ENCODE measurements at places on chromosomes 11 and 22.

- no peak for DNase-seq
These were observed at the start of gene KRTAP5-10 for GRCh38 chr11:71565263-71565662. Gene KRTAP5-10 (plus strand): TSS chr11:71565563. CDS start chr11:71565588, 25 bp downstream.

DNA sequence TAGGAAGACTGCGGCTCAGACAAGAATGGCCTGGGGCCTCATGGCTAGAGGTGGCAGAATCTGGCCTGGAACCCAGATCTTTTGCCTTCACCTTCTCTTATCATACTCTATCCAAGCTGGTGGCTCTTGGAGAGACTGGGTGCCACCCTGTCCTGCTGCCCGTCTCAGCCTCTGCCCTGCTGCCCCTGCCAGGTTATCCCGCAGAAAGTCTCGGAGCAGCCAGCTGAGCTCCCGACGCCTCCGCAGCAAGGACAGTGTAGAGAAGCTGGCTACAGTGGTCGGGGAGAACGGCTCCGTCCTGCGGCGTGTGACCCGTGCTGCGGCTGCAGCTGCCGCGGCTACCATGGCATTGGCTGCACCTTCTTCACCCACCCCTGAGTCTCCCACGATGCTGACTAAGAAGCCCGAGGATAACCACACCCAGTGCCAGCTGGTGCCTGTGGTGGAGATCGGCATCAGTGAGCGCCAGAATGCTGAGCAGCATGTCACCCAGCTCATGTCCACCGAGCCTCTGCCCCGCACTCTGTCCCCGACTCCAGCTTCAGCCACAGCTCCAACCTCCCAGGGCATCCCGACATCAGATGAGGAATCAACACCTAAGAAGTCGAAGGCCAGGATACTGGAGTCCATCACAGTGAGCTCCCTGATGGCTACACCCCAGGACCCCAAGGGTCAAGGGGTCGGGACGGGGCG, 5.9 kb downstream of the INCENP start:
- no peak for DNase-seq

DNA sequence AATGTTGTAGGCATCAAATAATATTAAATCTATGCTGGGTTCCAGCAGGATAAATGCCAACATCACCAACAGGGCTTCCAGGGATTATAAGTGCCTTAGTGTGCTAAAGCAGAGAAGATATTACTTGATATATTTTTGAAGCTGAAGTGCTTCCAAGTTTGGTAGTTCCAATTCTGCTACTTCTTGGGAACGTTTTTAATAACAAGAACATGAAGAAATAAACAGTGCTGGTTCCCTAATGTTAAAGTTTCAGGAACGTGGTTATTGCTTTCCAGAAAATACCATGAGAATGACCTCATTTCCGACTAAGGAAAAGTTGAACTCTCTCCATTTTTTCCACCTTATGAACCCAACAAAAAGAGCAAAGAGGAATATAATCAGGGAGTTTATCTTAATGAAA, 4.6 kb upstream of the RNF185 start:
- DNase-seq, result no peak

DNA sequence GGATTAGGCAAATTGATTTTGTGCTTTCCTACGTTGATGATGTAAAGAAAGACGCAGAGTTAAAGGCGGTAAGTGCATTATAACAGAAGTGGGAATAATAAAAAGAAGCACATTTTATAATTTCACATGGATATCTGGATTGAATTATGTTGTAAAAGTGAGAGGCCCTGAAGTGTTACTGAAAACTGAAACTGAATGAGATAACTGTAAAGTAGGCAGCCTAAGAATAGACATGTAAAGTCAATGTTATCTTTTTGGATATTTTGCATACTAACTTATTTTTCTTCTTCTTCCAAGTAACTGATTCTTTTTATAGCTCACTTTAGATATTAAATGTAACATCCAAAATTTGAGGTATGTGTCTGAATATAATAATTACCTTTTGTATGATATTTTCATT, 28.3 kb downstream of the ANO5 start:
- no peak for DNase-seq

GRCh38 chr11:125586623-125587022, 6.0 kb upstream of the STT3A start:
- DNase-seq, result no peak

- no peak for DNase-seq
These were observed at the start of gene PVALB for GRCh38 chr22:36816636-36817524. Gene PVALB (minus strand): TSS chr22:36817035. CDS start chr22:36817005, 30 bp downstream.

- DNase-seq, result no peak
These were observed 98.9 kb downstream of the TRIM29 start for GRCh38 chr11:120039039-120039438.

- DNase-seq, result no peak
These were observed 2.6 kb downstream of the CACNG2 start for GRCh38 chr22:36700711-36701670.

- no peak for DNase-seq
These were observed 16.9 kb upstream of the SLC3A2 start for GRCh38 chr11:62863687-62864335.

- DNase-seq, result no peak
These were observed 8.1 kb downstream of the KRTAP5-5 start for GRCh38 chr11:1637628-1638027.

DNA sequence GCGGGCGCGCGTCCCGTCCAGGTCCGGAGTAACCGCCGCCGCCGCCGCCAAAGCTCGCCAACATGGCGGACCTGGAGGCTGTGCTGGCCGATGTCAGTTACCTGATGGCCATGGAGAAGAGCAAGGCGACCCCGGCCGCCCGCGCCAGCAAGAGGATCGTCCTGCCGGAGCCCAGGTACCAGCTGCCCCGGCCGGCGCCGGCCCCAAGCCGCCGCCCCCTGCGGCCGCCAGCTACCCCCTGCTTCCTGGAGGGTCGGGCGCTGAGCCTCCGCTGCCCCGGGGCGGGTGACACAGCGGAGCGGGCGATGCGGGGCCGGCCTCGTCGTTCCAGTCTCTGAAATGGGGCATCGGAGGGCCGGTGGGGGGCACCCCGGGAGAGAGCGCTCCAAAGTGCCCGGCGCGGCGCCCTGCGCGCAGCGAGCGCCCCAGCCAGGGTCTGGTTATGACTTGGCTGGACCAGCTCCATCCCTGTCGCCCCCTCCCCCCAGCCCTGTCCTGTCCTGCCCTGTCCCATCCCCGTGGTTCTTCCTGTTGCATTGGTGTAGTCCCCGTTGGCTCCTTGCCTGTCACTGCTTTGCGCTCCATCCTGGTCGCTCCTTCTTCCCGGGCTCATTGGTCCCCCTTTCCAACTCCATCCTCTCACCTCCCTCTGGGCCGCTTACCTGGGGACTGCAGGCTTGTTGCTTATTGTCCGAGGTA, 653 bp downstream of the GRK3 start:
- DNase-seq, result peak; percentile 43

GRCh38 chr11:36347384-36347906, 51.4 kb downstream of the PRR5L start:
- DNase-seq, result no peak

DNA sequence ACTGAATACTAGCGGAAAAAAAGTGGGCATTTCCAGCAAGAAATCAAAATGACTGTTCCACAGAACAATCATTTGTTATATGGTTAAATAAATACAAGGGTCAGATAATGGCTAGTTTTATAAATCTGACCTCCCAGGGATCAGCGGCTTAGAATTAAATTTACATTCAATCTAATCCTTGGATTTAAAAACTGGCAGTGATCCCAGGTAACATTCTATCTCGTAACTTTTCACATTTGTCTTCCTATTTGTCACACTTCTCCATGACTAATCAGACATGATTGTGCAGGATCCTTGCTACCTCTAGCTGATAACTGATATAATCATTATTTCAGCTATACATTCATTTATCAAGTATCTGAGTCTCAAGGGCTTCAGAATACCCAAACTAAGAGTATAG, 2.9 kb upstream of the MMP3 start:
- no peak for DNase-seq

DNA sequence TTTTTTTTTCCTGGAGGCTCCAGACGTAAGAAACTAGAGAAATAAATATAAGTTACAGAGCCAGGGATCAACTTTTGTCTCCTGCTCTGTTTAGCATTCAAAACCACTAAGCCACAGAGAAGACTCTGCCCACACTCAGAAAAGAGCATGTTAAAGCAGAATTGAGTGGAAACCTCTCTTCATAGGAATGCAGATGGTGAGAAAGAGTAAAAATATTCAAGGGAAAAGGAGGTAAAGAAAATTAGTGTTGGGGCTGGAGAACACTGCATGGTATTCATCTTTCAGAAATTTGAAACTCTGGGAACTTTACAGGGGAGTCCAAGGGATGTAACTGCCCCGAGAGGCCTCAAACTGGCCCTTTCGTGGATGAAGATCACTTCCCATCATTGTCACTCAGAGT, 65.1 kb downstream of the CLMP start:
- no peak for DNase-seq

- DNase-seq, result no peak
These were observed 42.7 kb downstream of the GDPD5 start for GRCh38 chr11:75482931-75483469.

DNA sequence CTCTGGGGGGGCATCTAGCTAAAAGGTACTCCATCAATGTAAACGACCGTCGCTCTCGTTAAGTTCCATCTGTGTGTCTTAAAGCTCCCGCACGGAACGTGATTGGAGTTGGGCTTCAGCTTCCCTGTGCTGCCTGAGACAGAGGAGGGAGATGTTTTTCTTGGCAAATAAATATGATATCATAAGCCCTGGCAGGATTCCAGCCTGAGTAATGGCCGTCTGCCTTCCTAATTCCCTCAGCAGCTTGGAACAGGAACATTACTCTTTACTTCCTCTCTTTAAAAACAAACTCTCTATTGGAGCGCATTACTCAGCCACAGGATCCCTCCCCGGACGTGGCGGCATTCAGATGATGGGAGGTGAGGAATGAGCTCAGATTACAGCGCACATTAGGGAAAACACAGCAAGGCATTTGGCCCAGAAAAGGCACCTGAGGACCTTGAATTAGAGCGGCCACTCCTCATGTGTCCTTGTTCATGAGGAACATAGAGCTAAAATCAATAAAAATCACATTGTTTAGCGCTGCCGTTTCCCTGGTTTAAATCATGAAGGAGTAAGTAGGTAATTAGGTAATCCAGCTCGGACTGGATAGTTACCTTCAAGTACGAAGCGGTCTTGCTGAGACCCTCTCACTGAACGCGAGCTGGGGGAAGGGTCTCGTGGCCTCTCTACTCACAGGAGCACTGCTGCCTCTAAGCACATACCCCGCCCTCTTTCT, 230.4 kb downstream of the ST3GAL4 start:
- no peak for DNase-seq
